ENCODE measurements at places on chromosomes 2 and 18.

DNA sequence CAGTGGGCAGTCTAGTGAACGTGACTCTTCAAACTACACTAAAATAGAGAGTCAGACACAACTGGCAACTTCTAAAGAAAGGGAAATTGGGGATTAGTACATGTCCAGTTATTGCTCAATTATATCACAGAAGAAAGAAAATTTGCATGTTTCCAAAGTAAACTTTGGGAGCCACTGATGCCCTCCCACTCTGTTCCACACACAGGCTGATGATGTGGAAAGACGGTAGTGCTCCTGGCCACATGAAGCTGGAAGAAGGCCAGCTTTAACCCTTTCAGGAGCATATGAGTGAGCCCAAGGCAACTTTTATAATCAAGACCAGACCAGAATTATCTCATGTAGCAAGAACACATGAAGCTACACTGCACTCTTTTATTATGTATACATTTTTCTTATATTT is 141.0 kb downstream of the NR4A2 start:
- DNase-seq = no peak

GRCh38 chr2:186135686-186136085 is 350.4 kb upstream of the ZC3H15 start:
- DNase-seq = no peak

GRCh38 chr2:219410390-219410789 is 7.8 kb upstream of the DES start:
- DNase-seq = no peak

- no peak for DNase-seq
Measured at GRCh38 chr18:65592435-65592834, 158.4 kb upstream of the CDH7 start.

DNA sequence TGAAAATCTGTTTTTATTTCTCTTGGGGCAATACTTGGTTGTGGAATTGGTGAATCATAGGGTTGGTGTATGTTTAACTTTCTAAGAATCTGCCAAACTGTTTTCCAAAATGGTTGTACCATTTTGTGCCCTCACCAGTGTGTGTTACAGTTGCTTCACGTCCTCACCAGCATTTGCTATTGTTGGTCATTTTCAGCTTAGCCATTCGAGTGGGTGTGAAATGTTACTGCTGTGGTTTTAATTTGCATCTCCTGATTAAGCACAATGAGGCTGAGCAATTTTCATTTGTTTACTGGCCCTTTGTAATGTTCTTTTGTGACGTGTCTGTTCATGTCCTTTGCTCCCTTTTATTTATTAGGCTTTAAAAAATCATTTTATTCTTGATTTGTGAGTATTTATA is 49.7 kb downstream of the FOSL2 start:
- DNase-seq = no peak

DNA sequence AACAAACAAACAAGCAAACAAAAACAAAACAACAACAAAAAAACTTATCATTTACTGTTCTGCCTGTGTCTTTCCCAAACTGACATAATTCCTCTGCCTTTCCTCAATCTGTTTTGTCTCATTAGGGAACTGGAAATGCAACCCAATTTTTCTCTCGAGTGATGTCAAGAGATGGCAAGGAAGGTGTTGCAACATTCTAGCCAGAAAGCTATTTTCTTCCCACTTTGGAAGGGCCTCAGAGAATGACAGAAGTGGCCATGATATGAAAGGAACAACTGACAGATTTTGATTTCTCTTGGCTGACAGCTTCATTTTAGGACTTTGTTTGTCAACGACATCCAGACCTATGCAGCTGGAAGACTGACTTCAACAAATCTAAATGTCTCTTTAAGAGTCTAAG is 24.7 kb downstream of the RND3 start:
- DNase-seq = no peak

- no peak for DNase-seq
Measured at GRCh38 chr18:55663891-55664290, 75.9 kb upstream of the TCF4 start.

DNA sequence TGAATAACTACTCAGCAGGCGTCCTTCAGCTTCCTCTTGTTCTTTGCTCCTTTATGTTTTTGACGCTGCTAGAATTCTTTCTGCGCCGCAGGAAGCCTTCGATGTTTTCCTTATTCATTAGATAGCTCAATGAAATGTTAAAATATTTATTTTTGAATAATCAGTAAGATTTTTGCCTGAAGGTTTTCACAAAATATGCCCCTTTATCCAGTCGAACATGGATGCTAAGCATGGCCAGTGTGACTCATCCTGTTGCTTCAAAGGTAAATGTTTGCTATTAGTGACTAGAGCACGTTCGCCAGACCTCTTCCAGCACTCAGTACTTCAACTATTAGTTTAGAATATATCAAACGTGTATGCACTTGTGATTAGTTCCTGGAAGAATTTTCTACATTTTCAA is 7.6 kb upstream of the MEIS1 start:
- DNase-seq = no peak

GRCh38 chr18:35861367-35862118 is 110.9 kb upstream of the RMP24 start:
- no peak for DNase-seq

GRCh38 chr2:140624200-140624599 is 1506.6 kb downstream of the LRP1B start:
- no peak for DNase-seq

DNA sequence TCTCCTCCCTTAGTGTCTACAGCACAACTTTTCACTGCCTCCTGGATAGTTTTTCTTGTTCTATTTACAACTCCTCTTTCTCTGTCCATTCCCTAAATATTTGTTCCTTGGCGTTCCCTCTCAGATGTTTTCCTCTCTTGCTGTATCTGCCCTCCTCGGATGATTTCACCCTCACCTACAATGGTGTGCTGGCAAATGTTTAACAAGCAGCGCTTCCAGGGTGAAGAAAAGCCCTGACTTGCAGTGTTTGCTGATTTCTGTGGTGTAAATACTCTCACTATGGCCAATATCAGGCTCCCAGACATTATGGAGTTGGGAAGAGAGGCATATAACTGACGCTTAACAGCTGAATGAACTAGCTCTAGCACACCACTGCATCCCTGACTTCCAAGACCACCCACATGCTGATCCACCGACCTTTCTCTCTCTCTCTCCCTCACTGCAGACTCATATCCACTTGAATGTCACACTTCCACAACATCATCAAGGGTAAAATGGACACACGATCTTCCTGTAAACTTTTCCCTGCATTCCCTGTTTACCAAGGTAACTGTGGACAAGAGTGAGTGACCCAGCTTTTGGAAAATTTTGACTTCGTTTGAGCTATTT is 31.5 kb upstream of the SPTBN1 start:
- DNase-seq = no peak

DNA sequence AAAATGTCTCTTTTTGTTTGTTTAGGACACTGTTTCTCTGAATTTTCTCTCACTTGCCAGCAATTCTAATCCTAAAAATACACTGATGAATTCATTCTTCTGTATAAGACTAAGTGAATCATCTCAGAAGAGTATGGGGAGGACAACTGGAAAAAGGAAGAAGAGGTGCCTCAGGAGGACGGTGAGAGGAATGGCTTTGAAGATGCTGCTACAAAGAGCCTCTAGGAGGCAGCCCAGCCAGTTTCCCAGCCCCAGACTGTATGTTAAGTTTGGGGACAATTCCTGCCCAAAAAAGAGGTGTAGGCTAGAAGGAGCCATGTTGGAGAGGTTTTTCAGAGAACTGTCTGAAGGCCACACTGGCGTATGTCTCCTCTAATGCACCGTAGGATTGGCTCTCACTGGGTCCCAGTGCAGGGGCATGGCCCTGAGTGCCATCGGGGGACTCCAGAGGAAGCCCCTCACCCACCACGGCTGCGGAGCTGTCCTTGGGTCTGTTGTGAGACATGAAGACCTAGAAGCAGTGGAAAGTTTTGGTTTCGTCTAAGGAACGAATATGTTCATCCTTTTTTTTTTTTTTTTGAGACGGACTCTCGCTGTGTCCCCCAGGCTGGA is 3.1 kb upstream of the SDC1 start:
- DNase-seq = no peak

DNA sequence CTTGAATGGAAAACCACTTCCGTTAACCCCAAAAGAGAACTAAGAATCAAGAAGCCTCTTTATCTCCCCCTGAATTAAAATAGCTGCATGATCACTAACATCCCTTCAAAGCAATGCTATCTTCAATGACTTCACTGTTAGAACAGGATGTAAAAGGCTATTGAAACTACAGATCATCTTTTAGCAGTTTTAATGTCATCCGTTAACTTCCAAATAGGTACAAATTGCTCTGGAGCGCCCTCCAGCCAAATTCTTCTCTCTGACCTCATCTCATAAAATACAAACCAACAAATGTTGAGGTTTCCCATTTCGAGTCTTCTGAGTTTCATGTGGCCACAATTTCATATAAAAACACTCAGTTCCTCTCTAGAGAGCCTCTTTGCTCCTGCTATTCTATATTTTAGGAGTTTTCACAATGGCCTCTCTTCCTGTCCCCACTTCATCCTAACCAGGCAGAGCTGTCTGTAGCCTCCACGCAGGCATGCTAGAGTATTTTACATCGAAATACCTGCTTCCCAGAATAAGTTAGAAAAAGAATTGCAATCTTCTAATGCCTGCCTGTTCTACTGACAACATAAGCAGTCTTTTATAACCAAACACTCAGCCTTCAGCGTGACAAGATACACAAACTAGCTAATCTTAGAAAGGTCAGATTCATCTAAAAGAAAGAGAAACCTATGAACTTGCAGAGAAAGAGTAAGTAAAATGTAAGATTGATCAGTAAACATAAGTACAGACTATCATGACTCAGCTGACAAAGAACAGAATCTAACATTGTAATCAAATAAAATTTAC is 37.9 kb downstream of the B4GALT6 start:
- DNase-seq = no peak

DNA sequence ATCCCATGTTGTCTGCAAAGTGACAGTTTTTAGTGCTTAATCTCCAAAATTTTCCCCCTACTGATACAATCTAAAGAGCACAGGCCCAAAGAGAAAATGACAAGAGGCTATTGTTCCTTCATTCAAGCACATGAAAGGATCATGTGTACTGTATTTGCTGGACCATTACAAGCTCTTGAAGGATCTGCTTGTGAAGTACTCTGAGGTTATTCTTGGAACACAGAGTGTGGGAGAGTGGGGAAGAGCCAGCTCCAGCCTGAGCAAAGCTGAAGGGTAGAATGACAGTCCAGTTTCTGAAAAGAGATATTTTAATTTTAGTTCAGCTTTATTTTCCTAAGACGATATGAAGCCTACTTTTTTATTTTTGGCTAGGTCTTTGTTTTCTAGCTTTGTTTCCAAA is 112.2 kb downstream of the GALNT3 start:
- DNase-seq = no peak

GRCh38 chr18:49863769-49864621 is 50.7 kb upstream of the ACAA2 start:
- no peak for DNase-seq

- DNase-seq = no peak
Measured at GRCh38 chr18:55546851-55547704, 40.9 kb downstream of the TCF4 start.

GRCh38 chr2:191202209-191202721 is 42.9 kb upstream of the MYO1B start:
- DNase-seq = no peak

GRCh38 chr2:213232649-213233437 is 51.4 kb upstream of the SPAG16 start:
- DNase-seq = peak; percentile 99

DNA sequence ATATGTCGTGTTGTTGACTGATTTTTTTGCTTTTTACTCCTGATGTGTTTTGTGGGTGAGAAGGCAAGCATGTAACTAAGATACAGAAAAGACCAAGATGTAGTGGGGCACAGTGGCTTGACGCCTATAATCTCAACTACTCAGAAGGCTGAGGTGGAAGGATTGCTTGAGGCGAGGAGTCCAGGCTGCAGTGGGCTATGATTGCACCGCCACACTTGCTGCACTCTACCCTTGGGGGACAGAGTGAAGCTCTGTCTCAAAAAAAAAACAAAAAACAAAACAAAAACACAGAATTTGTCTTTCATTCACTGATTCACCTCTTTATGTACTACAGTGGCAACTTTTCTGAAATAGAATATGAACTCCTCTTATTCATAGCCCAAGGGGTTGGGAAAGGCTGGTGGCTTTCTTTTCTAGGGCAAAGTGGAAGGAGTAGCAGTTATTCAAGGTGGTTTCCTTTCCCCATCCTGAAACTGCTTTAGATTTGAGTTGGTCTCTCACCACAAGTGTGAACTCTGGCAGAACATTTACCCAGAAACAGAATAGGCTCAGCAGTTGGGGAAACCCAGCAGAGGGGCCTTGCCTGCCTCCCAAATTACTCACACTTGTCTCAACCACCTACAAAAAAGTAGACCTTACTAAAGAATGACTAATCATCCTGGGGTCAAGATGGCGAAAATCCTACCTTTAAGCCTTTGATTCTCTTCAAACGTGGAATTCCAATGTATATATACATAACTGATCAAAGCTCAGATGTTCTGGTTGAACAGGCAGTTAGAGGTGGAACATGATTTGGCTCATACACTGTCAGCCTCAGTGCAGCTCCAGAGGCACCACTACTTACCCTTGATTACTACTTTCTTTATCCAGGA is 6.5 kb downstream of the TANK start:
- peak; percentile 72 for DNase-seq

DNA sequence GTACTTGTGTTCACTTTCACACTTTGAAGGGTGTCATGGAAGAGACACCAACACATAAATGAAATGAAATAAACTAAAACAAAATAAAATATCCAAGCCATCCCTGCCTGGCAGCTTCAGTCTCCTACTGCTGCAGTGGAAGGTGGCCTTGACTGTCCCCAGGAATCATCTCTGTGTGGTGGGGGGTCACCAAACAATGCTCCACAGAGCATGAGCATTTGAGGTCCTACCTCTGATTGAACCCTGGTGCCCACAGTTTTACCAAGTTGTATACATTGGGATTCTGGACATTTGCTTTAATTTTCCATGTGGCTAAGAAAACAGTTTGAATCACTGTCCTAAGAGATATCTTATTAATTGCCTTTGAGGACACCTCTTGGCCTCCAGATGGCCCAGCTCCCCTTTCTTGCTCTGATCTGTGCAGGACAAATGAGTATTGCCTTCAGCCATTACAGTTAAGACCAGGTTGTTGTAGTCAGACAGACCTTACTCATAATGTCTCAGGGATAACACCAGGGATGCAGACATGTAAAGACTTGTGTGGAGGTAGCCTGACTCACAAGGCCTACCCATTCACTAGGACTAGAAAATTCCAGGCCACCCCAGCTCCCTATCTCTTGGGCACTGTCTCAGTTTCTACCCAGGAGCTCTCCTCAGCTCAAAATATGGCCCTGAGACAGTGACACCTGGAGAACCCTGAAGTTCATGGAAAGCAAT is 195.0 kb downstream of the MYCN start:
- no peak for DNase-seq
